ENCODE measurements at places on chromosomes 5 and 9.

- no peak for DNase-seq
Measured at GRCh38 chr5:127870914-127871313, 167.7 kb downstream of the CCDC192 start.

- no peak for DNase-seq
Measured at GRCh38 chr5:180601591-180602480, 10.5 kb upstream of the SCGB3A1 start.

GRCh38 chr9:101093620-101094019 lies 65.1 kb downstream of the PLPPR1 start:
- peak; percentile 56 for DNase-seq

DNA sequence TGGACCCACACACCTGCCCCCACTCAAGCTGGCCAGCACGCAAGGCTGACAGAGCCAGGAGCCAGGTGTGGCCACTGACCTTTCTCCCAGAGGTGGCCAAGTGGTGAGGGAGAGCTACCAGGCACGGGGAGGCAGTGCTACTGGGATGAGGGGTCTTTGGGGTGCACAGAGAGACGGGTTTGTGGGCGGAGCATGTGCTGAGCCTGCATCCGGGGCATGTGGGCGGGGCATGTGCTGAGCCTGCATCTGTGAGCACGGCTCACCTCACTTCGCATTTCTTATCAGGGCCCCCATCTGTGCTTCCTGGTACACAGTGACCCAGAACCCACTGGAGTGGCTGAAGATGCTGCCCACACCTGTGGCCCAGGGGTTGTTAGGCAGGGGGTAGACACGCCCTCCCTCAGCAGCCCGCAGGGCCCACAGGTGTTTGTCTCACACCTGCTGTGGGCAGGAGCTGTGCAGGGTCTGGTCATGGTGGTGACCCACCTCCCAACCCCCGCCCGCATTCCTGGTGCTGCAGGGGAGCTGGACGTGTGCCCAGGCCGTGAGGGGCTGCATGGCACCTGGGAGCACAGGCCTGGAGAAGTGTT lies 21.5 kb downstream of the CCDC187 start:
- DNase-seq = no peak

- DNase-seq = no peak
Measured at GRCh38 chr9:89738137-89738932, 133.5 kb downstream of the GADD45G start.

- DNase-seq = no peak
Measured at GRCh38 chr5:176446884-176447590, 1.1 kb upstream of the FAF2 start.

DNA sequence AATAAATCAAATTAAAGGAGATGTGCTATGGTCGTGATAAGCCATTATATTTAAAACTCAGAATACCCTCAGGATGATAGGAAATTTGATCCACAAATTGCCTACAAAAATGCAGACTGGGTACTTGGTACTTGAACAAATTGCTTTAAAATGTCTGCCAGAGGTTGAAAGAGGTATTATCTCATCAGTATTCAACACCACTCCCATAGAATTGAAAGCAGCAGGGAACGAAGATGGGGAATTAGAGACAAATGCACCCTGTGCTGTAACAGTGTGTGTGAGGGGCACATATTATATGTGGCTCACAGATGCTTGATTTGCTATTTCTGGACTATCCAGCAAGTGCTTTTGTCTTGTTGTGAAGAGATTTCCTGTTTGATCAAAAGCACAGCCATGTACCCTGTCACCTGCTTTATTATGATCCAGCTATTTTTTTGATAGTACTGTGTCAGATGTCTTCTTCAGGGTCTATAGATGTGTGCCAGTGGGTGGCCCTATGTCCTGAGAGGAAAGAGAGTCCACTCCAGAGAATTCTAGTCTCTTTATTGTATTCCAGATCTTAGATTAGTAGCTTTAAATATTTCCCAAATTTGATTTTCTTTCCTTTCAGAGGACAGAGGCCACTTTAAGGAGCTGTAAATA lies 120.1 kb downstream of the XRCC4 start:
- DNase-seq = no peak

DNA sequence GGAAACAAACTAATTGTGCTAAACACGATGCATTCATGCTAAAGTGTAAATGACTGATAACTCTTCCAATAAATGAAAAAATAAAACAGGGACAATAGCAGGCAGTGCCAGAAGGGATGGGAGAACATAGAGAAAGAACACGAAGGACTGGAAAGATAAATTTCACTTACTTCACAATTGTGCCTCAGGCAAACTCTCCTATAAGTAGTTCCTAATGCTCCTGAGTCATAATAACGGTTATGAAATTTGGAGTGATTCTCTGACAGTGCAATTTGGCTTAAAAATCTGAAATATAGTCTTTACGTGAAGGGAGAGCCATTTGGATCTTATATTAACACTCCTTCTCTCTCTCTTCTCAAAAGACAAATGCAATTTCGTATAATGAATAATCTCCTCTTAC lies 2218.5 kb downstream of the MAT2B start:
- DNase-seq = no peak

DNA sequence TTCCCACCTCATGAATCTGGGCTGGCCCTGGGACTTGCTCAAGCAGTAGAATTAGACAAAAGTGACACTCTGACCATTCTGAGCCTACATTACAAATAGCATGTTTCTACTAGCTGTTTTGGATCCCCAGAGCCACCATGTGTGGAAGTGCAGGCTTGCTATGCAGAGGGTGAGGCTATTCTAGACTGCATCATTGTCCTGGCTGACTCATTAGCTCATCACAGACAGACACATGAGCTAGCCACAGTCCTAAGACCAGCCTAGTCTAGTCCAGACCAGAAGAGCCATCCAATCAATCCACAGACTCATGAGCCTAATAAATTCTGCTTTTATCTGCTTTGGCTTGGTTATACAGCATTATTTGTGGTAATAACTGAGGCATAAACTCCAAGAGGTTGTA lies 351.9 kb downstream of the PRELID2 start:
- peak; percentile 53 for DNase-seq

GRCh38 chr9:81819859-81820546 lies 108.2 kb upstream of the SPATA31D4 start:
- DNase-seq = no peak

GRCh38 chr5:180069589-180070247 lies 1.8 kb downstream of the RNF130 start:
- no peak for DNase-seq

- DNase-seq = no peak
Measured at GRCh38 chr5:179326122-179326927, 18.9 kb downstream of the ADAMTS2 start.

DNA sequence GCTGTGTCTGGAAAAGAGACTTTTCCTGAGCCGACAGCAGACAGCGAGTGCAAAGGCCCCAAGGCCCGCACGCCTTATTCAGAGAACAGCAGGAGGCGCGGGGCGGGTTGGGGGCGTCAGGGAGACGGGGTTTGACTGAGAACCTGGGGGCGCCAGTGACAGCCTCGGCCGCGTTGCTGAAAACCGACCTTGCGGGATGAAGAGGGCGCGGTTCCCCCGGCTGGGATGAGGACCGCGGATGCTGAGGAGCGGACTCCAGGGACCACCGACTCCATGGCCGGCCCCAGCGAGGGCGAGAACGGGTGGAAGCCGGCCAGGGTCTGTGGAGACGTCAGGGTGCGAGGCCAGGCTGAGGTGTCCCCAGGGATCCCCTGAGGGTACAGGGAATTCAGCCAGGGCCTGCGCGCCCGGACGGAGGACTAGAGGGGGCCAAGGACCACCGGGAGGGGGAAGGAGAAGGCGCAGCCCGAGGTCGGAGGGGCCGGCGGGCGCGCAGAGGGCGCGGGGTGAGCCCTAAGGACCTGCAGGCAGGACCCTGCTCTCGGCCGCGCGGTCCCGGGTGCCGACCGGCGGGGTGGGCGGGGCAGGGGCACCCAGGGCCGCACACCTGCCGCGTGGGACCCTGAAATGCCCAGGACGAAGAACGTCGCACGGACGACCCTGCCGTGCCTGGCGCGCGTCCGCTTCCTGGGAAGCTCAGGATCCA lies 837 bp upstream of the AHRR start:
- no peak for DNase-seq

GRCh38 chr9:86082870-86083269 lies 16.5 kb downstream of the GOLM1 start:
- DNase-seq = no peak

GRCh38 chr5:176187276-176188062 lies 50.8 kb upstream of the SIMC1 start:
- no peak for DNase-seq

- no peak for DNase-seq
Measured at GRCh38 chr5:71681296-71681695, 37.8 kb upstream of the CARTPT start.

DNA sequence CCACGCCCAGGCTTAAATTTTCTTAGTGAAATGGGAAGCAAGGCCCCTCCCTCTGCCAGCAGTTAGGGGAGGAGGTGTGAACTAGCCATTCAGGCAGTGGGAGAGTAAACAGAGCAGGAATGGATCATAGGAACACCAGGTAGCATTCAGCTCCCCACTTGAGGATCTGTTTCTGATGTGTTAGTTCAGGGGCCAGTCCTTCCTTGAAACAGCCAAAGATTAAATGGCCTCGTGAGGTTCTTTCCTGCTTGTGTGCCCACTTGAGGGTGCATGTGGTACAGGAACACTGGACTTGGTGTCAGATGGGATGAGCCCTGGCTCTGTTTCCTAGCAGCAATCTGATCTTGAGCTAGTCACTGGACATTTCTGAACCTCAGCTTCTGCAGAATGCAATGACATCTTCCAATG lies 21.2 kb downstream of the FAXDC2 start:
- DNase-seq = no peak

- no peak for DNase-seq
Measured at GRCh38 chr5:61417851-61418250, 85.8 kb downstream of the ZSWIM6 start.

DNA sequence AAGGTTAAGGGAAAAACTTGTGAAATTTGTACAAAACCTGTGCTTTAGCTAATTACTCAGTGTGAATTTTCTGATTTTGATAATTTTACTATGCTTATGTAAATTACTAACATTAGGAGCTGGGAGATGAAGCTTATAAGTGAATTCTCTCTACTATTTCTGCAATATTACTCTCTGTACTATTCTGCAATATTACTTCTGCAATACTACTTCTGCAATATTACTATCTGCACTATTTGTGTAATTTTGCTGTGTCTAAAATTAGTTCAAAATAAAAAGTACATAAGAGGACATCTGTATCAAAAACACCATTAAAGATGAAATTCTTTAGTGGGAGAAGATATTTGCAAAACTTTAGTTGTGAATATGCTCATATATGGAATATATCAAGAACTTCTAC lies 62.9 kb downstream of the C9 start:
- DNase-seq = no peak

DNA sequence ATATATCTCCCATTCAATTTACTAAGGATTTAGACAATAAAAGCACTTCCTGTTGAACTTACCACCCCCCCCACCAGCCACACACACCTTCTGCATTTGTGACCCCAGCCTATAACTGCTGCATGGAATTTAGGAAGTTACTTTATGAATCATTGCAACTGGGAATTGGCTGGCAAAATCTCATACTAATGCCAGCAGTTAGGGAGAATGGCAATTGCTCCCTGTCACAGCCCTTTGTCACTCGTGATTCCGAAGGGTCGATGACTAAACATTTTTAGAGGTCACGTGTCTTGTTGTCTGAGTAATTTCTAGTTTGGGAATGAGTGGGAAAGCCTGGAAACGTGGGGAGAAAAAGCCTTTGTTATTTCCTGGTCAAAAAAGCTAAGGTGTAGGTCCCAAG lies 46.6 kb upstream of the PCA3 start:
- no peak for DNase-seq

DNA sequence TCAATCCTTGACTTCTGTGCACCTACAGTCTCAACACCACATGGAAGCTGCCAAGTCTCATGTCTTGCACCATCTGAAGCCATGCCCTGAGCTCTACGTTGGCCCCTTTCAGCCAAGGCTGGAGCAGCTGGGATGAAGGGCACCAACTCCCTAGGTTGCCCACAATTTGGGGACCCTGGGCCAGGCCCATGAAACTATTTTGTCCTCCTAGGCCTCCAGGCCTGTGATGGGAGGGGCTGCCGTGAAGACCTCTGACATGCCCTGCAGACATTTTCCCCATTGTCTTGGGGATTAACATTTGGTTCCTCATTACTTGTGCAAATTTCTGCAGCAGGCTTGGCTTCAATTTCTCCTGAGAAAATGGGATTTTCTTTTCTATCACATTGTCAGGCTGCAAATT lies 285.1 kb downstream of the DTWD2 start:
- no peak for DNase-seq

DNA sequence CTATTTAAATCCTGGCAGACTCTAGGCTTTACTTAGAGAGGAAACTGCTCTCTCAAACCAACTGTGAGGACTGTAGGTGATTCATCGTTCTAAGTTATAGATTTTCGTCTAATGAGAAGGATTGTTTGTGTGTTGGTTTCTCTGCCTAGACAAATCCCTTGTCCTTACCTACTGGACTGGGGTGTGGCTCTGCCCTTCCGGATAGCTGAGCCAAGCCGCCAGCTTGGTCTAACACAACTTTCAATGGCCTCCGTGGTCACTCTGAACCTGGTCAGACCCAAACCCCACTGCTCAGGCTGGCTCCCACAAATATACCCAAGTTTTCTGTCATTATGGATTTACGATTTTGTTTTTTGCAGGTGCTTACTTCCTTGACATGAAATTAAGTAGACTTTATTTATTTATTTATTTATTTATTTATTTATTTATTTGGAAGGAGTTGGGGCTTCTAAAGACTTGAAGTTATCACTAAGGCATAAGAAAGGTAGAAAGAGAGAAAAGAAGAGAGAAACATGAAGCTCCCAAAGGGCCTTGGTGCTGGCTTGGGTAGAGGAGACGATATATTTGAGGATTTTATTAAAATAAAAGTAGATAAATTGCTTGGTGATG lies 19.0 kb downstream of the CARTPT start:
- no peak for DNase-seq

- DNase-seq = no peak
Measured at GRCh38 chr9:84997472-84997871, 327.9 kb downstream of the NTRK2 start.

GRCh38 chr9:127397646-127398274 lies 791 bp downstream of the SLC2A8 start:
- no peak for DNase-seq

GRCh38 chr5:18466731-18467130 lies 832.5 kb downstream of the TAF11L14 start:
- DNase-seq = no peak

- DNase-seq = no peak
Measured at GRCh38 chr9:13705918-13706317, 426.4 kb upstream of the MPDZ start.

GRCh38 chr9:134536101-134536900 lies 105.3 kb upstream of the COL5A1 start:
- peak; percentile 45 for DNase-seq

DNA sequence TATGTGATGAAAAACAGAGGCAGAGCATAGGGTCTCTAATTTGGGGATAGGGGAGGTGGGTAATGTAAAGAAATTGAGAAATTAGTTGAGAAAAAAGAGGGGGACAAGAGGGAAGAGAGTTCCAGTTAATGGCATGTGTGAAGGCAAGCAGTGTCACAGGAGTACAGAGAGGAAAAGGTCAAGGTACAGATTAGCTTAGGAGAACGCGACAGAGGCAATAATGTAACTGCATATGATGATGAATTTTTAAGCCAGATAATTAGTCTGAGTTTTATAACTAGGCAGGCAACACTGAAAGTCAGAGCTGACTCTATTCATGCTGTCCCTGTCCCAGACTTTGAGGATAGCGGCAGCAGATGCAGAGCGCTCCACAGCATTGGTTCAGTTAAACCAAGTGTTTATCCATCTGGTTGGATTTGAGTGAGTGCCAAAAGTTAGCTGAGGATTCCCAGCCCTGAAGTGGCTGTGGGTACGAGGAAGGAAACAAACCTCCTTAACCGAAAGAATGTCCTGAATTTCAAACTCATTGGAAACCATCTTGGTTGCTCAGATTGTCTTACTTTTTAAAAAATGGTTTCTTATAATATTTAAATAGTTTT lies 315.2 kb downstream of the ARHGAP26 start:
- no peak for DNase-seq

GRCh38 chr5:149456597-149457392 lies 77.7 kb upstream of the IL17B start:
- DNase-seq = no peak
